Stromal cell of bone marrow (primary cell): ENCODE measurements at places on chromosomes 7 and 10.

- DNase-seq: no peak
Measured at GRCh38 chr7:142560166-142560565, 189.1 kb upstream of the PRSS1 start.

DNA sequence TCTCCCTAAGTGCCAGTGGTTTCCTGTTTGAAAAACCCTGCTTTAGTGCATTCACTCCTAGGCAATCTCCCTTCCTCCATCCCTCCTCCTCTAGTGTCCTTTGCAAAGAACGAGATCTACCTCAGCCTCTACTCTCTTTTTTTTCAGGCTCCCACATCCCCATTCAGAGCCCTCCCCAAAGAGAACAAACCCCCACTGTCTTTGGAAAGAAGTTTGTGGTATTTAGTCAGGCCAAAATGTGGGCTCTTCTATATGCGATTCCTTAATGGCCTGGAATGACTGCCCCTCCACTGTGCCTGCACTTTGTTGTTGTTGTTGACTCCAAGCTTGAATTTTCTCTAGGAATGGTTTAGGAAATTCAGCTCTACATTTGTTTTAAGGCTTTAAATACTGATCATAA is 36.3 kb downstream of the PALS2 start:
- no peak for DNase-seq

GRCh38 chr10:51031950-51032349 is 42.3 kb upstream of the PRKG1 start:
- no peak for DNase-seq

DNA sequence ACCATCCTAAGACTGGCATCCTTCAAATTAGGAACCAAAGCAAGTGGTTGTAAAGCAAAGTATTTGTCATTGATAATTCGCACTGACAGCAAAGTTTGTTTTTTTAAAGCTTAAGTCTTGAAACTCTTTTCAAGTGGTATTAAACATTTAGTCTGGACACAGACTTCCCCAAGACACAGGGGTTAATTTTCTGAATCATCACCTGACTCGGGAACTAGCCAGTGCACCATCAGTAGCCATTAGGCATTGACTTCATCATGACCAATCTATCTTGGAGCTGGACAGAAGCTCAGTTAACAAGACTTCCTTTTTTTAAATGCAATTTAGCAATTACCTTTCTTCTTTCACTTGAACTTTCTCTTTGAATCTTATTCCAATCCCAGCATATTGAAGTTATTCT is 210.6 kb downstream of the ZNF365 start:
- no peak for DNase-seq

GRCh38 chr10:43585981-43586729 is 11.7 kb upstream of the ZNF239 start:
- no peak for DNase-seq

DNA sequence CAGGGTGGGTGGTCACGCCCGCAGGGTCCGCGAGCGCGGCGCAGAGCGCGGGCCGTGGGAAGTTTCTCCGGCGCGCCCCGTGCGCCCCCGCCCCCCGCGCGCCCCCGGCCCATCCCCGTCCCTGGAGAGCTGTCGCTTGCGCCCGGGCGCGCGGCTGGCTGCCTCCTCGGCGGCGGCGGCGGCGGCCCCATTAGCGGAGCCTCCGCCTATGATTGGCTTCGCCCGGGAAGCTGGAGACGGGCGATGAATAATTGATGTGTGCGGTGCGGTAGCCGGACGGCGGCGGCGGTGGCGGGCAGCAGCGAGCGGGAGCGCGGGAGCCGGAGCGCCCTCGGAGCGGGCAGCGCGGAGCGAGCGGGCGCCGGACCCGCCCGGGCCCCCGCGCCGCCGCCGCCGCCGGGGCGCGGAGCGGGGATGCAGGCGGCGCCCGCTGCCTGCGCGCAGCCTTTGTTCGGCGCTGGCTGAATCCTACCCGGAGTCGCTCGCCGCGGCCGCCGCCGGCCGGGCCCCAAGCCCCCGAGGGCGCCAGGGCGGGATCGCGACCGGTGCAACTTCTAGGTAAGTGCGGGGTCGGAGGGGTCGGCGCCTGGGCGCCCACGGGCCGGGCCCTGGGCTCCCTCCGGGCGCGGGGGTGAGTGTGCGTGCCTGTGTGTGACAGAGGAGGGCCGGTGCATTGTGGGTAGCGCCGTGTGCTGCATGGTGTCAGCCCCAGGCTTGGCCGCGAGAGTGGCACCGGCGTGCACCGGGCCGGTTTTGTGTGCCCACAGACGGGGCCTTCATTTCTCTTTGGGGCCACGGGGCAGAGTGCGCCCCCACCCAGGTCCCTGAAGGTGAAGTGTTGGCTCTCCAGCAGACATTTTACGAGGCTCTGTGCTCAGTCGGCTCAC is 103.8 kb upstream of the PPIF start:
- no peak for DNase-seq

DNA sequence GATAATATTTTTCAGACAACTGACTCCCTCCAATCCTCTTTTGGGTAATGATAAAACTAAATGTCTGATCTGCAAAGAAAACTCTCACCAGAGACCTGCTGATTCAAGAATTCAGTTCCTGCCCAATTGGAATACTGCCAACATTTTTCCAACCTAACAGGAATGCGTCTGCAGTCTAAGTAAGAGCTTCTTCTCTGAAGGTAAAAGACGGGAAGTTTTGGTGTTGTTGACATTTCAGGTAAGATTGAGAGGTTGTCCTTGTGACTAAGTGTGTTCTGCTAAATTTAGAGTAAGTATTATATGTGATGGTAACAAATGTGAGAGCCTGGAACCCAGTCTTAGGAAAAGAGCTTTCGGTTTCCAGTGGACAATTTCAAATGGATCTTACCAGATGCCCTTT is 17.6 kb downstream of the IFIT5 start:
- DNase-seq: no peak

GRCh38 chr7:106056513-106057203 is 55.5 kb downstream of the SYPL1 start:
- DNase-seq: peak; percentile 47

DNA sequence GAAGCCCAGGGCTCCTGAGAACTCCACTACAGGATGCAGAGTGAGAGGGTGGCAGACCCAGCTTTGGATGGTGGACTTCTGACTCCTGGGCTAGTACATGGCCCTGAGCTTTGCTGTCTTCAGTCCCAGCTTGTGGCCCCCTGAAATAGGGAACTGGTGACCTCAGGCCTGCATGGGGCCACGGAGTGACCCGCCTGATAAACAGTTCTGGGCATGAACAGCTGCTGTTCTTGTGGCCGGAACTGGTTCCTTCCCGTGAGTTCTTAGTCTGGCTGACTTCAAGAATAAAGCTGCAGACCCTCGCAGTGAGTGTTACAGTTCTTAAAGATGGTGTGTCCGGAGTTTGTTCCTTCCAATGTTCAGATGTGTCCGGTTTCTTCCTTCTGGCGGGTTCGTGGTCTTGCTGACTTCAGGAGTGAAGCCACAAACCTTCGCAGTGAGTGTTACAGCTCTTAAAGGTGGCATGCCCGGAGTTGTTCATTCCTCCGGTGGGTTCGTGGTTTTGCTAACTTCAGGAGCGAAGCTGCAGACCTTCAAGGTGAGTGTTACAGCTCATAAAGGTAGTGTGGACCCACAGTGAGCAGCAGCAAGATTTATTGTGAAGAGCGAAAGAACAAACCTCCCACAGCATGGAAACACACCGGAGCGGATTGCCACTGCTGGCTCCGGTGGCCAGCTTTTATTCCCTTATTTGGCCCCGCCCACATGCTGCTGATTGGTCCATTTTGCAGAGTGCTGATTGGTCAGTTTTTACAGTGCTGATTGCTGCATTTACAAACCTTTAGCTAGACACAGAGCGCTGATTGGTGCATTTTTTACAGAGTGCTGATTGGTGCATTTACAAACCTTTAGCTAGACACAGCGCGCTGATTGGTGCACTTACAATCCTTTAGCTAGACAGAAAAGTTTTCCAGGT is 268.0 kb downstream of the ZEB1 start:
- no peak for DNase-seq

DNA sequence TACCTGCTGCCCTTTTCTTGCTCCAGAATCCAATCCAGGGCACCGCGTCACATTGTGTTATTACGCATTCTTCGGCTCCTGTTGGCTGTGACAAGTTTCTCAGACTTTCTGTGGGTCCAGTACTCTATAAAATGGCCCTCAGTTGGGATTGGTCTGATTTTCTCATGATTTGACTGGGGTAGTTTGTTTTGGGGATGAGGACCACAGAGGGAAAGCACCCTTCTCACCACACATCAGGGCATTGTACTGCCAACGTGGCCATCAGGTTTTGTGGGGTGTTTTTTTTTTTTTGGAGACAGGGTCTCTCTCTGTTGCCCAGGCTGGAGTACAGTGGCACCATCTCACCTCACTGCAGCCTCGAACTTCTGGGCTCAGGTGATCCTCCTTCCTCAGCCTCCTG is 17.0 kb upstream of the ORAI2 start:
- no peak for DNase-seq

GRCh38 chr7:157077021-157077420 is 61.7 kb upstream of the UBE3C start:
- DNase-seq: no peak

- no peak for DNase-seq
Measured at GRCh38 chr7:102227371-102227770, 59.3 kb upstream of the SH2B2 start.

- no peak for DNase-seq
Measured at GRCh38 chr7:74583630-74584029, 73.9 kb upstream of the GTF2I start.
